ENCODE measurements at places on chromosomes 6 and 20.

- no peak for DNase-seq
These were observed 917.8 kb upstream of the ADGRB3 start for GRCh38 chr6:67717281-67717680.

DNA sequence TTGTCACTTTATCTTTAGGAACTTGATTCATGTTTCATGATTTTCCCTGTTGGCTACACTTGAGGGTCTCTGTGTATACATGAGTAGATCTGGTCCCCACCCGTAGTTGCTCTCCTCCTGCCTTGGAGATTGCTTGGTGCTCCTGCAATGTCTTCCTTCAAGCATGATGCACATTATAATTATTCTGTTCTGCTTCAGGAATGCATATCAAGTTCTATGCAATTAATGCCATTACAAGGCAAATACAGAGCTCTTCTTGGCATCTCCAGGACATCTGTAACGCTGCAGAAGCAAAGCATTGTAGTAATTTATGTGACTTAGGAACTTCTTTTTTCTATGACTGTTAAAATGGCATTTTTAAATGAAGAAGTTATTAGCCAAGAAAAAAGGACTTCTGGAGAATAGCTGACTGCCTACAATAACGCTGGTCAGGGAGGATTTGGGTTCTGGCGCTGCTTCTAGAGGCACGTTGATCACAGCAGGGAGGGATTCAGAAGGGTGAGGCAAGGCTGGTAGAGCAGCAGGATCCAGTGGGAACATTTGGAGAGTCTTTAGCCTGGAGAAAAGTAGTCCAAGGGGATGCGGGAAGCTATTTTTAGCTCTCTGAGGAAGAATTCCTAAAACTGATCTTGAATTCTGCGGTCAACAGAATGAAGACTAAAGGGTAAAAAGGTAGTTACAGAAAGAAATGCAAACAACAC, 203.6 kb downstream of the PLCB1 start:
- no peak for DNase-seq

GRCh38 chr20:40766790-40767614, 78.0 kb upstream of the MAFB start:
- DNase-seq = no peak

DNA sequence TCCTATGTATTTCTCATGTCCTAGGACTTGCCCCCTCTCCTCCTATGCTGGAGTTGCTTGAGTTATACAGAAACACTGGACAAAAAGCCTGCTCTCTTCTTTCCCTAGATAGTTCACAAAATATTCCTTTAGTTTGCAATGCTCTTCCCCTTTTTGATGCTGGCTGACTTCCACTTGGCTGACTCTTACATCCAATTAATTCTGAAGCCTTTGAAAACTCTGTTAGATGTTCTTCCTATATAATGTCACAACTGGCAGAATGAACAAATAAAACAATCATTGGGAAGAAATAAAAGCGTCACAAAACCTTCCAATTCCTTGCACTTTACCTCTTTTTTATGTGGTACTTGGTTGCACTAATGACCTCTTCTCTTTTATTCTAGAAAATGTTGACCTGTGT, 253.8 kb upstream of the CITED2 start:
- no peak for DNase-seq

DNA sequence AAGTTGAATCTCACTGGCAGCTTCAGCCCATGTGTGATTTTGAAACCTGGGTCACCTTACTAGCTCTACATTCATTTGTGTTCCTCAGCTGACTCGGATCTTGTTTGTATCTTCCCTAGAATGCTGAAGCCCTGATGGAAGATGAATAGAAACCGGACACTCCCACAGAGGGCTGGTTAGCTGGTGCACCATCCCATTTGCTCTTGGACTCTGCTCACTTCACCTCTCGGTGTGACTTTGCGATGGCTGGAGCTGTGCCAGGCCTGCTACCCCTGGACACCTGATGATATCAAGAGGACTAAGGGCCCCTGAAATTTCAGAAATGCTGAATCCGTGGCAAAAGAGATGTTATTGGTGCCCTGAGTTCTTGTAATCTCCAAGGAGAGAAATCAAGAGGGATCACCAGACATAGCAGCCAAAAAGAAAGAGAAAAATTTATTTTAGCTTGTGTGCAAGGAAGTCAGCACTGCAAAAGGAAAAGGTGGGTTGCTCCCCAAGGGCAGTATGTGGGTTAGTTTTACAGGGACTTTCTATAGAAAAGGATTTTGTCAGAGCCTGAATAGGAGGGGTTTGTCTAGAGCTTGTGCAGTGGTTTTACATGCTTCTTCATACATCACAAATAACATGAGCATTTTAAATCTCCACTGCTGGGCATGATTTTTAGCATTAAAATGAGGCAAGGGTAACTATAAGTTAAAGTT, 426.3 kb upstream of the NOX3 start:
- no peak for DNase-seq

- DNase-seq = no peak
These were observed 18.0 kb upstream of the RSPH3 start for GRCh38 chr6:159017757-159018559.

GRCh38 chr6:1348675-1349074, 36.8 kb downstream of the FOXQ1 start:
- DNase-seq = no peak

GRCh38 chr6:111914617-111915016, 41.4 kb upstream of the FYN start:
- no peak for DNase-seq

- DNase-seq = no peak
These were observed 23.9 kb downstream of the GNAS start for GRCh38 chr20:58876437-58876836.

DNA sequence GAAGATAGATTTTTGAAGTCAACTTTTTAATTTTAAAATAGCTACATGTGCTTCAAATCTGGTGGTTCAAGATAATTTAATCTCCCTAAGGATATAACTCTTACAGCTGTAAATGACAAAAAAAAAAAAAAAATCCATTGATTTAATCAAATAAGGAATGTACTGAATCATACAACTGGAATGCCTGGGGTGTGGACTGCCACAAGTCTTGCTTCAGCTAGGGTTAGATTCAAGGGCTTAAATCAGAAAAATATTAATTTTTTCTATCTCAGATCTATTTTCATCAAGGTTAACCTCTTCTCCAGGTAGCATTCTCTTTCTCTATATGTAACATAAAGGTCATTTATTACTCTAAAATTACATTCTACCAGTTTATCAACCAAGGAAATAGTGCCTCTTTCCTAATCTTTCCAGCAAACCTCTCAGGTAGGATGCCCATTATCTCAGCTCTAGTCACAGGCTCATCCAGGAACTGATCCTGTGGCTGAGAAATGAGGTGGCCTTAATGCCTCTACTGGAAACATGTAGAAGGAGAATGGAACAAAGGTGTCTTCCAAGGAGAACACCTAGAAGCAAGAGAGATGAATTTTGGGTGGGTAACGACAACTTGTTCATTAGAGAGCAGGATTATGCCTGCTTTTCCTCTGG, 466.9 kb downstream of the CBLN4 start:
- no peak for DNase-seq

GRCh38 chr6:39130691-39131090, 15.7 kb upstream of the SAYSD1 start:
- no peak for DNase-seq

DNA sequence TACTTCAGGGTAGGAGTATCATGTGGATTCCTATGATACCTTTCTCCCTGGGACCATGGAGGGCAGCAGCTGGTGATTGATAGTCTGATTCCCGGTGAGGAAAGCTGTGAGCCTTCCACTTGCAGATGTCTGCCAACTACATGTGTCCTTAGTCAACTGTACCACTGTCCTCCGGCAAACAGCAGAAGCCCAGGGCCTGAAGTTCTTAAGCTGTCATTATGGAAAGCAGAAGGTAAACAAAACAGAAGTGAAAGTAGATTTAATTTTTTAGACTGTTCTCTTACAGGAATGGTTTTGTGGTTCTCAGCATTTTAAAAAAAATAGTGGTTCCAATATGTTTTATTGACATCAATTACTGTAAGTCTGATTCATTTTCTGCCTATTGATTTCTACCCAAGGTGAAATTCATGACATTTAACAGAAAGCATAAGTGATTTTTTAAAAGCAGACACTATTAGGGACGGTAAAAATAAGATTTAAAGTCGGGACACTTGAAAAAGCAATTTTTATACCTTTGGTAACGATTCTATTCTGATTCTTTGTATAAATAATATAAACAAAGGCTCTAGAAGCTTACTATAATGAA, 36.6 kb downstream of the PTPN1 start:
- DNase-seq = no peak

All from BJ (cell line).